ENCODE measurements at places on chromosomes 6 and 20. TPM values are rescaled to one million over a fixed set of nuclear protein-coding genes. Genes with fewer than 3 reads are reported as not detected.

Gene TREML2
- not detected for total RNA-seq

Gene CST7
- total RNA-seq = not detected

Gene PXDC1
- 18.9 TPM for total RNA-seq

Gene SSTR4
- total RNA-seq = 0.12 TPM

Gene HLA-DRA
- total RNA-seq = not detected

Gene CALHM6
- total RNA-seq = 0.39 TPM

Gene LY6G6D
- total RNA-seq = not detected

Gene NKX2-4
- not detected for total RNA-seq

Gene MAPK14
- 28.2 TPM for total RNA-seq

Gene STXBP5
- 13.6 TPM for total RNA-seq

Gene SOX18
- total RNA-seq = 1.9 TPM

Gene ADAM33
- 0.03 TPM for total RNA-seq

Gene ZNF343
- total RNA-seq = 12.1 TPM

Gene CRYBG1
- 0.47 TPM for total RNA-seq

Gene FAM209B
- 0.48 TPM for total RNA-seq

Gene RSPO4
- total RNA-seq = not detected

Gene SGK2
- 7.5 TPM for total RNA-seq

Gene TRIM10
- not detected for total RNA-seq

Gene VARS1
- total RNA-seq = 60.7 TPM

Gene SLC44A4
- total RNA-seq = 0.16 TPM

Gene C6orf136
- total RNA-seq = 10.2 TPM

Gene C20orf141
- total RNA-seq = 0.38 TPM

Gene PBOV1
- total RNA-seq = not detected

Gene SIGLEC1
- 0.02 TPM for total RNA-seq

Gene PRND
- total RNA-seq = not detected

Gene TUBB1
- 0.02 TPM for total RNA-seq

Gene ME1
- total RNA-seq = 39.8 TPM

Gene TSPO2
- total RNA-seq = not detected

Gene SLC16A10
- total RNA-seq = 0.48 TPM

Gene APOBEC2
- not detected for total RNA-seq

Gene ULBP1
- 1.0 TPM for total RNA-seq

Gene SLC26A8
- not detected for total RNA-seq

Gene DNMT3B
- 4.0 TPM for total RNA-seq

Gene GSTA4
- 8.5 TPM for total RNA-seq

Gene FERMT1
- total RNA-seq = 17.4 TPM

Gene SAPCD1
- total RNA-seq = 2.7 TPM

Gene PSORS1C2
- not detected for total RNA-seq

Gene ESR1
- not detected for total RNA-seq

Gene HUS1B
- total RNA-seq = 0.35 TPM

Gene RAMACL
- total RNA-seq = 0.20 TPM

Gene LY6G6C
- not detected for total RNA-seq

Gene RAET1G
- total RNA-seq = 9.7 TPM

Gene PLCG1
- 32.6 TPM for total RNA-seq

Gene FAM217A
- not detected for total RNA-seq

Gene PNPLA1
- not detected for total RNA-seq

Gene ZC3H12D
- 0.14 TPM for total RNA-seq

Gene RPS6KA2
- 0.07 TPM for total RNA-seq

Gene ZNF337
- 22.7 TPM for total RNA-seq

Gene FAXC
- total RNA-seq = 6.4 TPM
